ENCODE measurements at places on chromosomes 13 and 19.

DNA sequence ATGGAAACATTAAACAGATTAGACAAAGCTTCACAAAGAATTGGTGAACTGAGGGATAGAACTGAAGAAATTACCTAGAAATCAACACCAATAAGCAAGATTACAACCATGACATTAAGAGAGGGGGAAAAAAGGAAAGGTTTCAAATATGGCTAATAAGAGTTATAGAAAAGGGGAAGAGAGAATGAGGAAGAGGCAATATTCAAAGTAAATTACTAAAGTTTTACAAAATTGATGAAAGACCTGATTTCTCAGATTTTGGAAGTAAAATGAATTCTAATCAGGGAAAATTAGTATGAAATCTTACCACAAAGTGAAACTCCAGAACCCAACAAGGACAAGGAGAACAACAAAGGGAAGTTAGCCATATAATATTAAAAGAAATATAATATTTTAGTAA lies 187.4 kb downstream of the NBEA start:
- DNase-seq: no peak

GRCh38 chr13:44380404-44381165 lies 7.0 kb downstream of the SERP2 start:
- DNase-seq: no peak

- no peak for DNase-seq
Measured at GRCh38 chr19:50000038-50000840, 24.9 kb downstream of the VRK3 start.

DNA sequence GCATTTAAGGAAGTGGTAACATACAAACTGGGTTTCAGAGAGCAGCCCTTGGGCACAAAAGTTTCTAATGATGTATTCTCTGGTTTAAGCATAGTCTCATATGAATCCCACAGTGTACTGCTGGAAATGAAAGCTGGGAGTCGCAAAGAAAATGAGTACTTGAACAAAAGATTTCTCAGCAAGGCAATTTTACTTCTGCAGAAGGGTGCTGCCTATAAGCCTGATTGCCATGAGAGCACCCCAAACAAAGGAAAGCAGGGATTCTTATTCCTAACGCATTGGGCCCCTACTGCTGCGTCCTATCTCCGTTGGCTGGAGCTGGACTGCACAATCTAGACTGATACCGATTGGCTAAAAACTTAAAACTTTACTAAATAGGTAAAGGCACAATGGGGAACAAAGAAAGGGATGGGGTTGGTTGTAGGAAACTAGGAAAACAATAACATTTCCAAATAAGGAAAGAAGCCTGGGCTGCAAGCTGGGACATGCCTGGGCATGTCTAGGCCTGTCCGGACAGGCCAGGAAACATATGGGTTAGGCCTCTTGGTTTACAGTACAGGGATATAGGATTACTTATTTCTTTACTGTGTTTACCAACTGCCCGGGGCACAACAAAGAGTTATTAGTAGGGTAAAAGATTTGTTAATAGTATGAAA lies 27.4 kb upstream of the VN1R4 start:
- DNase-seq: no peak

- no peak for DNase-seq
Measured at GRCh38 chr13:60026286-60026685, 137.4 kb downstream of the DIAPH3 start.

- DNase-seq: no peak
Measured at GRCh38 chr13:72316716-72317115, 410.7 kb downstream of the MZT1 start.

DNA sequence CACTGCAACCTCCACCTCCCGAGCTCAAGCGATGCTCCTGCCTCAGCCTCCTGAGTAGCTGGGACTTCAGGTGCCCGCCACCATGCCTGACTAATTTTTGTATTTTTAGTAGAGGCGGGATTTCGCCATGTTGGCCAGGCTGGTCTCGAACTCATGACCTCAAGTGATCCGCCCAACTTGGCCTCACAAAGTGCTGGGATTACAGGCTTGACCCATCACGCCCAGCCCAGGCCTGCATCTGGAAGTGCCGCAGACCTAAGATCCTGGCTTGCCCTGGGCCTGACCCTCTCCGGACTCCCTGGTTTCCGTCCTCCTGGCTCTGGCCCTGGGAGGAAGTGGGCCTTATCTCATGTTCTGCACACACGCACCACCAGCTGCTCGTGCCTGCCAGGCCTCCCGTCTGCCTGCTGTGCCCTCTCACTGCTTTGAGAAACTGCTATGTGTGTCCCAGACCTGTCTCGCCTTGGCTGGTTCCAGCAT lies 4.7 kb upstream of the PTGIR start:
- DNase-seq: no peak

DNA sequence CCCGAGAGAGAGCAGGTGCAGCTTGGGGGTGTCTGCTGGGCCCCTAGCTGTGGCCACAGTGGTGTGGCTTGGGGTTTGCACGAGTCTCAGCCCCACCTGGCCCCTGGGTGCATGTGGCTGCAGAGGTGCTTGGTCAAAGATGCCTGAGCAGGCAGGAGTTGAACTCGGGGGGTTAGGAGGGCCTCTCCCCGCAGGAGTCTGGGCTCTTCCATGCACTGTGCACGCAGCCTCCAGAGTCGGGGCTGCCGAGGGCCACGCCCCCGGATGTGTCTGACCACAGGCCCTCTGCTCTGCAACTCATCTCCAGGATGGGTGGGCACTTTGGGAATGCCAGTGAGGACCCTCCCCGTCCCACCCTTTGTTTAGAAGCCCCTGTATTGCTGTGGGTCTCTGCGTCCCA lies 91.5 kb upstream of the MCF2L start:
- no peak for DNase-seq

DNA sequence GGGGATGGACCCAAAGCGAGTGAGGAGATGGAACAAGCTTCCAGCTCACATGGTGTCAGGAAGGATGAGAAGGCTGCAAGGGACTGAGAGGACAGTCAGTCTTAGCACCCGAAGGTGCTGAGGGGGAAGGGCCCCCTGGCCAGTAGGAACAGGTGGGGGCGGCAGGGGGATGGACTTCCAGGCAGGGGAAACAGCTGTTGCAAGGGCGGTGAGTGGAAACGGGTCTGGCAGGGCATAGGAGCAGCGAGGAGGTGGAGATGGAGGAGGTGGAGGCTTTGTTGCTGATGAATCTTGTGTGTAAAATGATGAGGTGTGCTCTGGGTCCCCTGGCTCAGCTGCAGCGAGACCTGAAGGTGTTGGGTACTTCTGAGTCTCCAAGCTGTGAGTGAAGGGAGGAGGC lies 1.2 kb downstream of the MAP1S start:
- DNase-seq: no peak

GRCh38 chr13:28485996-28486543 lies 8.9 kb downstream of the FLT1 start:
- no peak for DNase-seq

- DNase-seq: no peak
Measured at GRCh38 chr13:25732111-25732865, 319.5 kb downstream of the SHISA2 start.

GRCh38 chr19:35207391-35207871 lies 21.1 kb downstream of the FAM187B start:
- no peak for DNase-seq

GRCh38 chr13:99601535-99601934 lies 100.3 kb downstream of the TM9SF2 start:
- DNase-seq: no peak

DNA sequence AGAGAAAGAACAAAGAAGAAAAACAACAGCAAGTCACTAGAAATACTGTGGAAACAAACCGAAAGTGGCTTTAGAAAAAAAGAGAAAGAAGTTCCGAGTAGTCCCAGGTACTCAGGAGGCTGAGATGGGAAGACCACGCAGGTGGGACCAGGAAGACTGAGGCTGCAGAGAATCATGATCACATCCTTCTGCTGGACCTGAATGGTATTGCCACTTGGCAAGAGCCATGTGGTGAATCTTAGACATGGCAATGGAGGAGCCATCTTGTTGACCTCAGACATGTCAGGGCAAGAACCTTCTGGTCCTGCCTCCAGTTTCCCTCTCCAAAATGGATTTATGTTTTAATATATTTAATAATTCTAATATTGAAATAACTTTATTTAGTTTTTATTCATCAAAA lies 37.4 kb upstream of the ZNF724 start:
- no peak for DNase-seq

DNA sequence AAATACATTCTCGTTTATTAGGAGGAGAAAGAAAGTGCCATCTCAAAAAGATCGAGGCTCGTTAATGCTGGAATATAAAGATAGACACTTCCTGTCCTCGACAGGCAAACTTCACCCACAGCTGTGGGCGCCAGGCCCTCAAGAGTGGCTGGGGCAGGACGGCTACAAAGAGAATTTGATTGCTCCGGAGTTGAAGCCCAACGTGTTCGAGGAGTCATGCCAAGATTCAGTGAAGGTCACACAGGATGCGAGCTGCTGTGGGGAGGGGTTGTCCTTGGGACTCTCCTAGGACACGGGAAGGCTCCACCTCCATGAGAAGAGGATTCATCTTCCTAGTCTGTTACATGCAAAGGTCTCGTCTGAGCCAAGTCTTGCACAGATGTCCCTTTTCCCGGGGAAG lies 16.3 kb upstream of the PTPRS start:
- no peak for DNase-seq

DNA sequence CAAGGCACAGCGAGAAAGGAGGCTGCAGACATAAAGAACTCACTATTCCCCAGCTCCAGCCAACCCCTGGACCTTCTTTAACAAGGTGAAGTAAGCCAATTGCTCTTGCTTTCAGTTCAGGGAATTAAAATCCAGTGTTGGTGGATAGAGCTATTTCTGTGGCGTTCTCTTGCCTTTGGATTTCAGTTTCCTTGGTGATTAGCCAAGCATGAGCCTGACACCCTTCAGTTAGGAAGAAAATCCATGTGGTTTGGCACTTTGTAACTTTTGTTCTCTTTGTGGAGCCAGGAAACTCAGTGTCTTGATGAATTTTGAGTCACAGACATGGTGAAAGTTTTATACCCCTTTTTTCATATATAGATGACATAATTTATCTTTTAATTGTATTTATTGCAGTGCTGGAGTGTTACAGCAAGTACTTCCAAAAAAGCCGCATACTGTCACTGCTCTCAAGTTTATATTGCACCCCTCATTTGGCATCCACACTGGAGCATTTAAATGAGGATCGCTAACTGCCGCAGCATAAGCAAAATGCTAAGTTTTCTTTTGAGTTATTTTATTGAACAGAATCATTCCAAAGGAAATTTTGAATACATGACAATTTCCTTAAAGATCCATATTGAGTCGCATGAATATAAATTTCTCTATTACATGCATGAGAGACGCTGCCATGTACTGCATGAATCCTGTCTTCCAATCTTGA lies 406.8 kb downstream of the MYO16 start:
- DNase-seq: no peak

DNA sequence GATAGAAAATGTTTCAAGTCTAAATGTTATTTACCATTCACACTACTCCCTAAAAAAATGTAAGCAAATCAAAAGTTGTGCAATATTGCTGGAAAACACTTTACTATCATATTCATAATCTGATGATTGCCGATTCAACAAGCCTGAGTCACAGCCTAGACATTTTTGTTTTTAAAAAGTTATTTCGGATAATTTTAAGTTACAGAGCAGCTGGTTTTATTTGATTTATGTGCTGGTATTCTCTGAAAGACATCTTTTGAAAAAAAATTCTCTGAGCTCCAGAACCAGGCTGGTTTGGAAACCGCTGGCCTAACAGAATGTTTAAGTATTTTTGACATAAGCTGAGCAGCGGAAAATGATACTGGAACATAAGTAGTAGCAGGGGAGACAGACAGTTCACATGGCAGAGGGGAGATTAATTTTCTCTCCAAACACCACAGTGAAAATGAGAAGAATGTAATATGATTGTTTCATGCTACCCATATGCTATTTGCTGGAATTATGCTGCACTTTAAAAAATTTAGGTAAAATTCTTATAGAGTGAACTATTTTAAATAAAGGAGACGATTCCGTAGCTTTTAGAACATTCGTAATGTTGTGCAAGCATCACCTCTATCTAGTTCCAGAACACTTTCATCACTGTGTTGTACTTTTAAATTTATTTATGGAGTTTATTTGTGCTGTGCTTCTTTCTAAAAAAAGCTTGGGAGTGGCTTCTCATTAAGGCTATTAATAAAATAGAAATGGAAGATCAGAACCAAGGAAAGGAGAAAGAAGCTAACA lies 36.1 kb downstream of the TBC1D4 start:
- no peak for DNase-seq

GRCh38 chr13:40070357-40070756 lies 414.9 kb downstream of the COG6 start:
- DNase-seq: no peak

GRCh38 chr19:18280247-18281081 lies 958 bp downstream of the JUND start:
- peak; percentile 67 for DNase-seq

GRCh38 chr13:76925115-76925514 lies 23.2 kb upstream of the ACOD1 start:
- DNase-seq: no peak

DNA sequence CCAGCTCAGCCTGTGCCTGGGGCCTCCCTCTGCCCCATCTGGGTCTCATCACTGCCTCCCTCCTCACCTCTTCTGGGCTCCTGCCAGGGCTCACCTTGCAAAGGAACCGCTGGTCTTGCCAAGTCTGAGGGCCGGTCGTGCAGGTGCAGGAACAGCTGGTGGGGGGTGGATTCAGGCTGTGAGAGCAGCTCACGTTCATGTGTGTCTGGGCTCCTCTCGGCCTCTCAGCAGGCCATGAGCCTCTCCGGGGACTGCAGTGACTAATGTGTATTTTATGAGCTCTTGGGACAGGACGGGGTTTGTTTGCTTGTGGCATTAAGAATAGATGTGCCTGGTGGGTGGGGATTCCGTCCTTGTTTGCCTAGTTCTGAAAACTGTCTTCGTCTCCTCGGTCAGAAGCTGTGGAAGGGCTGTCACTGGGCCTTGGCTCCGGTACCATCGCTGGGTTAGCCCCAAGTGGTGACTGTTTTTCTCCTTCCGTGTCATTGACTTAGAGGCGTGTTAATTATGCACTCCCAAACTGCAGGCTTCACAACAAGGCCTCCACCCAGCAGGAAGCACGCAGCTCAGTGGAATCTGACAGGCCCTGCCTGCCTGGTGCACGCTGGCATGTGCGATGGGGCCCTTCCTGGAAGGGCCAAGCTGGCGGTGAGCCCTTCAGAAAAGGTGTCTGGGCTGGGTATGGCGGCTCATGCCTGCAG lies 77.6 kb downstream of the KDM4B start:
- no peak for DNase-seq

DNA sequence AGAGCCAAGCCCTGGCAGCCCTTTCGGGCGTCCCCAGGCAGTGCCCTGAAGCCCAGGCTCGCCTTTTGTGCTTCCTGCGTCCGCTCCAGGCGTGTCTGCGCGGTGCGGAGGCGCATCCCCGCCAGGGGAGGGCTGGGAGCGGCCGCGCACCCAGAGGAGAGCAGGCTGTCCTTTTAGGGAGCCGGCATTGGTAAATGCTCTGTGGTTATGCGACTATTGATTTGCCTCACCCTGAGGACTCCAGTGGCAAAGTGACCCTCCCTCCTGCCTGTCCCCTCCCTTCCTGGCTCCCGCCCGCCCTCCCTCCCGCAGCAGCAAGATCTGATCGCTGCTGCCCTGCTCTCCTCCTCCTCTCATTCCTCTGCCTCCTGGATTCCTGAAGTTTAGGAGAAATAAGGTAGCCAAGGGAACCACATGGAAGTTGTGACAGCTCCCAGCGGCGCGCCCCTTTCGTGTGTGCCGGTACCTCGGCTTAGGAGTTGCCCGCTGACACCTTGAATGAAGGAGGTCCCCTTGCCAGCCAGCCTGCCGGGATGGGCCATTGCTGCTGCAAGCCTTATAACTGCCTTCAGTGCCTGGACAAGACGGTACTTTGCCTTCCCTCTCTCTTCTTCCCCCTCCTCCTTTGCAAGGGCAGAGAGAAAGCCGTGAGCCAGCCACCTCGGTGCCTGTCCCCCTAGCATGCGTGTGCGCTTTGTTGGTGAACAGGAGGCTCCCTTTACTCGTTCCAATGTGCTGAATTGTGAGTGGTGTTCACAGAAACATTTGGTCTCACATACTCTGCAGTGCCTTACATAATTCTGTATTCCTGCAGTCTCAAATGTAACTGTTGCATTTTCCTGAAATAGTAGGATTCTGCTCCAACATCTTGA lies 166.9 kb downstream of the SLC7A1 start:
- DNase-seq: no peak
